ENCODE measurements at places on chromosomes 7 and 10.

GRCh38 chr7:55177589-55178261, 158.9 kb downstream of the EGFR start:
- DNase-seq: no peak

DNA sequence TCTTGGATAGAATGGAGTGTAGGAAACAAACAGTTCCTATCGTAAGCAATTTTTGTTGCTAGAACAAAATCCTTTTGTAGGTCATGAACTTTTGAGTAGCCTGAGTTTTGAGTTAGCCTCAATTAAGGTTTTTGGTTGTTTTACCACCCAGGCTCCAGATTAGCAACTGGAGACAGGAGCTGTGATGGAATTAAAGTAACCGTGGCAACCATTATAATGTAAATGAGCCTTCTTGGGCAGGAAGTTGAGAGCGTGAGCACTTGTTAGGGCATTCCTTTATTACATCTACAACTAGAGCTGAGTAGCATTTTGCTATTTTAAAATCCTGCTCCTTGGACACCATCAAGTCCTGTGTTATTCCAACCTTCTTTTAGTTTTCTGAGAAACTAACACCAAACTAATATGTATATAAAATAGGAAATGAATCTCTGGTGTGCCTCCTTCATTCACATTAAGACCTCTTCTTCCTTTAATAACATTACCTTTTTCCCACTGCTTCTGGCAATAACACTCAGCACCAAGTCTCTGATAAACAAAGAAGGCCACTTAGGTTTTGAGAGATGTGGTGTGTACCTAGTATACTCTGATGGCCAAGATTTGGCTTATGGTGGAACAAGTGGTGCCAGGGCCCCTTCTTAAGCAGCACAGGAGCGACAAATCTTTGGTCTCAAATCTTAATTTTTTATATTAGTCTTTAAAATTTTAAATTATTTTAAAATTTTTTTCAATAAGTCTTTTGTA, 34.0 kb downstream of the AHCYL2 start:
- DNase-seq: no peak

DNA sequence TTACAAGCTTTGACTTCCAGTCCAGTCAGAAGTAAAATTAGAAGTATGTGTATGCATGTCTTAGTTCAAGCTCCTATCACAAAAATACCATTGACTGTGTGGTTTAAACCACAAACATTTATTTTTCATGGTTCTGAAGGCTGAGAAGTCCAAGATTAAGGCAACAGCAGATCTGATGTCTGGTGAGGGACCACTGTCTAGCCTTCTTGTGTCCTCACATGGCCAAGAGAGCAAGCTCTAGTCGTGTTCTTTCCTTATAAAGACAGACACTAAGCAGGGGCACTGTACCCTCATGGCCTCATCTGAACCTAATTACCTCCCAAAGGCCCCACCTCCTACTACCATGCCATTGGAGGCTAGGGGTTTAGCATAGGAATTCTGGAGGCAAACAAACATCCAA, 41.3 kb upstream of the ARL4A start:
- DNase-seq: no peak

- DNase-seq: no peak
Measured at GRCh38 chr10:29623797-29624196, 11.0 kb downstream of the SVIL start.

DNA sequence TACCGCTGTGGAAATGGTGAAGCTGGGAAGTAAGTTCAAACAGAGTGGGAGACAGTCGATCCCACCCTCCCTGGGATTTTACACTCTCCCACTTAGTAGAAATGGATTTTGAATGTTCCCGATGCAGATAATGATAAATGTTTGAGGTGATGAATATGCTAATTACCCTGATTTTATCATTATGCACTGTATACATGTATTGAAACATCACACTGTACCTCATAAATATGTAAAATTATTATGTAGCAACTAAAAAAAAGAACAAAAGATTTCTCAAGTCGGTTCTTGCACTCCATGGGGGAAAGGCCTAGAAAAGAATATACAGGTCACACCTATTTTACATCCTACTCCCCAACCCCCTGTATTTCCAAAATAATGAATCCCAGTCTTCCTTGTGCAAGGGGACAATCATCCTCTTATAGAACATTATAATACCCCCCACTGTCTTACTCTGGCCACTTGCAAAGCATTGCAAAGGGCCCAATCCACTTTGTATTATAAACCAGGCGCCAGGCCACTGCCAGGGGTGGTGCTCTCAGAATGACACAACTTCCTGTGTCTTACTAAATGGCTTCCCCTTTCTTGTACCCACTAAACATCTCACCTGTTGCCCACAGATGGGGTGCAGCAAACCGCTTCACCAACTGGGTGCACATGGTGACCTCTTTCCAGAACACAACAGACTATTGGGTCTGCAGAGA, 20.6 kb upstream of the OR2AE1 start:
- DNase-seq: no peak

DNA sequence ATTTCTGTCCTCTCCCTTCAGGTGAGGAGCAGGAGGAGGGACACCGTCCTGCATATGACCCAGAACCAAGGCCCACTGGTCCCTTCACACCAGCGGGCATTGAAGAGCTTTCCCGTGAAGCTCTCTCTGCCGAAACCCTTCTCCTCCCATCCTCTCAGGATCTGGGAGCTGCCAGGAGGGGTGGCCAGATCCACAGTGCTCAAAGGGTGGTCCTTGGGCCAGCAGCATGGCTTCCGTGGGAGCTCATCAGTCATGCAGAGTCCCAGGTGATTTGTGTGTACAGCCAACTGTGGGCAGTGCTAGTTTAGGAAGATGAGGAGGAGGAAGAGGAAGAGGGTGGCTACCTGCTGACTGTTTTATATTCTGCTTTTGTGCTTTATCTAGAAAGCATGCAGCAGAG, 28.4 kb downstream of the CNPY1 start:
- DNase-seq: no peak

- DNase-seq: peak; percentile 63
Measured at GRCh38 chr10:99435986-99436638, 5.7 kb upstream of the GOT1 start.

GRCh38 chr10:115830265-115830970, 442.6 kb downstream of the GFRA1 start:
- DNase-seq: no peak

DNA sequence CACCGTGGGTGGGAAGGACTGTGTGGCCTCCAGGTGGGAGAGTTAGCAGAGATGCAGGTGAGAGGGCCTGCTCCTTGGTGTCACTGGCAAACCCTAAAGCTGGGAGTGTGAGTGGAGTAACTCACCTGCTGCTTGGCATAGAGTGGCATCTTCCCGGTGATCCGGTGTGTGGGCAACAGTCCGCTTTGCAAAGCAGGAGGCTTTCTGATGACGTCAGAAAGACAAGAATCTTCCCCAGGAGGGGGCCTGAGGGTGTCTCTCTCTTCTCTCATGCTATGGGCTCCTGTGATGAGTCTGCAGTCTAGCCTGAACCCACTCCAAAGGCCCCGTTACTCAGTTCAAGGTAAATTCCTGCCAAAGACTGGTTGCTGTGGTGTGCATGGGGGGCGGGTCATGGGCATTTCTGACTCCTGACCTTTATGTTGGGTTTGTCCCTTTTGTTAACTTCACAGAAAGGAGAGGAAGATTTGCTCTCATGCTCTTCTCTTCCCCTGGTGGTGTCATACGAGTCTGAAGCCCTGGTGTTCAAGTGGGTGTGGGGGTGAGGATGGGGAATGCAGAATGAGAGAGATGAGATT, 187.9 kb downstream of the GATA3 start:
- no peak for DNase-seq

DNA sequence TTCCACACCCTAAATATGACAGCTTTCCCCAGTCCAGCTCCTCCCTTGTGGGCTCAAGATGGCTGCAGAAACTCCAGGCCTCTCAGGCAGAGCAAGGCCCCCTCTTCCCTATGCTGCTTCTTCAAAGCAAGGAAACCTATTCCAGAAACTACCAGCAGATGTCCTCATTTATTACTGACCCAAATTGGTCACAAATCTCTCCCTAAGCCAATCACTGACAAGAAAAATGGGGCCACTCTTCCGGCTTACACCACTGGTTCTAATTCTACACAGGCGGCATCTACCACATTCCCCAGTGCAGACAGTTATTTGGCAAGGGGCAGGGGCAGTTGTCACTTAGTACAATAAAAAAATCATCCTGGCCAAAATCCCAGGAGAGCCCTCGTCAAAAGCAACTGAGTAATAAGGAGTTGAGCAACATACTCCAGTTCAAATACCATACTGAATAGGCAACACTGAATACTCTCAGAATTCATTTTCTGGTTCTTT, 150.4 kb downstream of the SFMBT2 start:
- DNase-seq: peak; percentile 70

GRCh38 chr7:3043544-3044371, at the start of gene CARD11:
TSS of gene CARD11 (minus strand) at chr7:3043867. CDS start at chr7:2958506, 85,361 bp downstream.
- peak; percentile 63 for DNase-seq

DNA sequence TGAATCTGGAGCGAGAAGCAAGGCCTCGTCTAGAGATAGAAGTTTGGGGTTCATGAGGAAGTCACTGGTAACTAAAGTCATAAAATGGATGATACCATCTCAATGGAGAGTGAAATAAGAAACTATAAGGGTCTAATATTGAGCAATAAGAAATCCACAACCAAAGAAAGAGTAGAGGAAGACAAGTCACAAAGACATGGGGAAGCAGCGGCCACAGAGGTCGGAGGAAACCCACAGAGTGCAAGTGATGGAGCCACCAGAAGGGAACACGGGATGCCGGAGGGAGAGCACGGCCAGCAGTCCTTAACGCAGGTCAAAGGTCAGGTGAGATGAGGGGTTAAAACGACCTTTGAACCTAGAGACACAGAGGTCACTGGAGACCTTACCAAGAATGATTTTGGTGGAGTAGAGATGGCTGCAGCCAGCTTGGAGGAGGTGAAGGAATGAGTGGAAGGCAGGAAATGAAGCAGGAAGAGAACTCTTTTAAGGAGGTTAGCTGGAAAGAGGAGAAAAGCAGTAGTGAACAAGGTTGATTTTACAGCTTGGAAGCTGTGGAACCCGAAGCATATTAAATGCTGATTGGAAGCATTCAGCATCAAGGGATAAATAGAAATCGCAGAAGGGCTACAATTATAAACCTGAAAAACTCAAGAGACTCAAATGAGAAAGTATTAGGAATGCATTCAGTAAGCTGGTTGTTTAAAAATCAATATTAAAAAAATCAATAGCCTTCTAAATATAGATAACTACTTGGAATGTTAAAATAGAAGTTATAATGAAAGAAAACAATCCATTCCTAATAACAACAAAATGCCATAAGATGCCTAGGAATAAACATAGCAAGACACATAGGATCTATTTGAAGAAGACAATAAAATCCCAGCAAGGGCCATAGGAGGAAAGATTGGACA, 93.7 kb downstream of the SVOPL start:
- DNase-seq: no peak

GRCh38 chr10:62025901-62026879, 124.7 kb downstream of the ARID5B start:
- DNase-seq: no peak

- no peak for DNase-seq
Measured at GRCh38 chr7:36367561-36368077, 22.0 kb upstream of the ANLN start.

DNA sequence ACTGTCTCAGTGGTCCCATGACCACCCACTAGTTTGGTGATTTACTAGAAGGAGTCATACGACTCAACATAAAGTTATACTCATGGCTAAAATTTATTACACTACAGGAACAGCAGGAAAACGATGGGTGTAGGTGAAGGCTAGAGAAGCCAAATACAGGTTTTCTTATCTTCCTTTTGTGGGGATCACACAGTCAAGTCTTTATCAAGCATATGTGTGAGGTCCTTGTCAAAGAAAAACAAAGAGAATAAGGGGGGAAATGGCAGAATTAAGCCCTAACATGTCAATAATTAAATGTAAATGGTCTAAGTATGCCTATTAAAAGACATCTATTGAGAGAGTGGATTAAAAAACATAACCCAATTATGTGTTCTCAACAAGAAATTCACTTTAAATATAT, 47.8 kb upstream of the UBN2 start:
- no peak for DNase-seq

GRCh38 chr10:106175760-106176377, 988.6 kb downstream of the SORCS1 start:
- no peak for DNase-seq

- DNase-seq: no peak
Measured at GRCh38 chr10:80259405-80259871, 30.0 kb downstream of the MAT1A start.

All from CD4-positive, alpha-beta T cell treated with Interleukin-17A for 1 hour (primary cell).